ENCODE measurements at places on chromosomes 1 and 21.
A peak's percentile ranks its signal among the peaks of the same experiment; 100 is the strongest.

GRCh38 chr1:24960071-24960801 lies 30.2 kb upstream of the RUNX3 start:
- DNase-seq = no peak

- DNase-seq = no peak
Measured at GRCh38 chr1:248802454-248802853, 23.3 kb downstream of the SH3BP5L start.

GRCh38 chr1:97461782-97462181 lies 459.1 kb downstream of the DPYD start:
- no peak for DNase-seq

DNA sequence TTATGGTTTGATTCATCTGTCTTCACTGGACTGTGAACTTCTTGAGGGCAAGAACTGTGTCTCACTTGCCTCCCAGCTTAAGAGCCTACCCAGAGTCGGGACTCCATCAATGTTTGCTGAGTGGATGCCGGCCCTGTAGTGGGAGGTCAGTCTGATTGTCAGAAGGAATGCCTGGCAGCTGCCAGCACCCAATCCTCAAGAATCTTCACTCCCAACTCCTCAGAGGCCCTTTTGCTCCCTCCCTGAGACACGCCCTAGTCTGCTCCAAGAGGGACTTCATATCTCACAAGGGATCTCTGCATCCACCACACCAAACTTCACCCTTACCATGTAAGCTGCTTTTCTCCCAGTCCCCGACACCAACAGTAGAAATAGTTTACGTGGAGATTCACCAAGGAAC lies 15.2 kb upstream of the KDM4A start:
- DNase-seq = no peak

DNA sequence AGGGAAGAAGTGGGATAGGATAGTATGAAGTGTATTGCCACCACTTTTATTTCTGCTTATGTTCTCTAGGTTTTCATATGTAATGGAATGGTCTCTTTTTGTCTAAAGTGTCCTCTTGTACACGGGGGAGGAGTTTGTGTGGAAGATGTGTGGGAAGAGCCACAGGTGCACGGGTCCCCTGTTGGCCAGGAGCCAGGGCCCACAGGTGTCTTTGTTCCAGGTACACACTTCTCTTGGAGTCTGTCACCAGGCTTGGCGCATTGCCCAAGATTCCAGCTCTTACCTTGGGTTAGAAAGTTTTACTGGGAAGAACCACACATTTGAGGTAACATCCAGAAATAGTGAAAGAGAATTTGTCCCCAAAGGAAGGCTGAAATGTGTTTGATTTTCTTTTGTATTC lies 10.5 kb downstream of the TENT5C start:
- no peak for DNase-seq

DNA sequence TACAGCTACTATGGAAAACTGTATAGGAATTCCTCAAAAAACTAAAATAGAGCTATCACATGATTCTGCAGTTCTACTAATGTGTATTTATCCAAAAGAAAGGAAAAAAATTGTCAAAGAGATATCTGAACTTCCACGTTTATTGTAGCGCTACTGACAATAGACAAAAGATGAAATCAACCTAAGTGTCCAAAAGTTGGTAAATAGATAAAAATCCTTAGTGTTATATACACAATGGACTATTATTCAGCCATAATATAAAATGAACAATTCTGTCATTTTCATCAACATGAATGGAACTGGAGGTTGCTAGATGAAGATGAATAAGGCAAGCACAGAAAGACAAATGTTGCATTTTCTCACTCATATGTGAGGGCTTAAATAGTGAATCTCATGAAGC lies 1492.1 kb downstream of the MRPL39 start:
- DNase-seq = no peak

- no peak for DNase-seq
Measured at GRCh38 chr1:198865319-198865718, 226.5 kb downstream of the PTPRC start.

GRCh38 chr1:59738152-59738551 lies 76.6 kb upstream of the HOOK1 start:
- peak; percentile 33 for DNase-seq

DNA sequence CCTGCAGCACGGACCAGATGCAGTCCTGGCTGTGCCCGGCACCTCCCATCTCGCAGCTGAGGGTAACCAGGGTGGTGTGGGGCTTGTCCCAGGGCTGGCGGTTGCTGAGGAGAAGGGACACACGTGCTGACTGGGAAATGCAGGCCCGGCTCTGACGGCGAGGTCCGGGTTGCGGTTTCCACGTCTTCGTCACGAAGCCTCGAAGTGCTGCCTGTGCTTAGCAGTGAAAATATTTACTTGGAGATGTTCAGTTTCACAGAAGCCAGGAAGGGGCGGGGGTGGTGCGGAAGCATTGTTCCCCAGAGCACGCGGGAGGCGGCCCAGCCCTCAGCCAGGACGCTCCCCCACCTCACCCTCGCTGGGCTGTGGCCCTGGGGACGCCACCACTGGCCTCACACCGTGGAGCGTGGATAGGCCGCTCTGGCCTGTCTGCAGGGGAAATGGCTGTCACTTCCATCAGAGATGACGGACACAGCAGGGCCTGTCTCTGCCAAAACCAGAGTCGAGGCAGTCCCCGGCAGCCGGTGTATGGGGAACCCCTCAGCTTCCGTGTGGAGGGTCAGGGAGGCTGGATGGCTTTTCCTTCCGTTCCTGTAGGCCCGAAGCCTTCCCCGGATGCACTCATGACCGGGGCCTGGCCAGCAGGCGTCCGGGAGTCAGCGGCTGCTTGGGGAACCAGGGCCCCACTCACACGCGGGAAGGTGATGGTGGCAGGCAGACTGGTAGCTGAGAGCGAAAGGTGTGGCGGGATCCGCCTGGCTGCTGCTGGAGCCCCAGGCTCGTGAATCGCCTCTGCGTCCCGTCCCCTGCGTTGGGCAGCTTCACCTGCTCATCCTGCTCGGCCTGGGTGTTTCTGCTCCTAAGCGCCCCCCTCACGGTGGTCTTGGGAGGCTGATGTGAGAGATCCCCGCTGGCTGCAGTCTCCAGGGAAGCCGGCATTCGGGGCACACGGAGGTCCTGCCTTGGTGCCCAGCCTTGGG lies 14.7 kb upstream of the POFUT2 start:
- DNase-seq = no peak

DNA sequence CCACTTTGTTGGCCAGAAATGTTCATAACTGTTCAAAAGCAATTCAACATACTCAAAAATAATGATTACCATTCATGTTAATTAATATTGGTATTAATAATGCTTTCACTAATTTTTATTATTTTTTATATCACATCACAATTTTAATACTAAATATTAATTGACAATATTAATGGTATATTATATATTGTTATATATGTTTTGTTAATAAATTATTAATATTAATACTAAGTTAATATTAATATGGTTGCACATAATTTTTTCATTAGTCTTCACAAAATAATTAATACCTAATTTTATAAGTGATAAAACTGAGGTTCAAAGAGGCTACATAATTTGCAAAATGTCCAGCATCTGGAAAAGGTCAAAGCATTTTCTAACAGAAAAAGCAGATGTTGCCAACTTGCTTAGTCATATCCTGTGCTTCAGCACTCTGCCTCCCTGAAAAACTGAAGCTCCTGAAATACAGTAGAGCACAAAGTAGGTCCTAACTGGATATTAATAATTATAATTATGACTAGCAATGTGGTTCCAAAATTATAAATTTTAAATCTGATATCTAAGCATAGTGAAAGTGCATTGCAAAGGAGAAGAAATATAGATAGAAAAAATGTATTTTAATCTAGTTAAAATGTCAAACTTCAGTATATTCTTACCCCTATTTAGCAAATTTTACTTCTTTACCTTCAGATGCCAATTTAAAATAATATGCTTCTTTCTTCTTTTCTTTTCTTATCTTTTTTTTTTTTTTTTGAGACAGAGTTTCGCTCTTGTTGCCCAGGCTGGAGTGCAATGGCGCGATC lies 123.2 kb upstream of the TNFSF4 start:
- peak; percentile 14 for DNase-seq

DNA sequence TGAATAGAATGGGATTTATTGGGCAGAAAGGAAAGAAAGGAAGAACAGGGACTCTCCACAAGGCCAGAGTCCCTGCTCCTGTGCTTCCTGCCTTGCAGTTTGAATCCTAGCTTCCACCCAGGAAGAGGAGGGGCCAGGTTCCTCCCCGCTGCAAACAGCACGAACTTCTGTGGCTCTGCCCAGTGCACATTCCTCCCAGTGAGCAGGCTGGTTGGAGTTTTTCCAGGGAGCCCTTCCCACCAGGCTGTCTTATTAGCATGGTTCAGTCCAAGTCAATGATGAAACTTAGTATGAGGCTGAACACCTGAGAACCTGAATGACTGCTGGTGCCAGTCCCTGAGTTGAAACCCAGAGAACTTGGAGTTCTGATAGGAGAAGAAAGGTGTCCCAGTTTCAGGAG lies 247.2 kb downstream of the DUSP10 start:
- no peak for DNase-seq

DNA sequence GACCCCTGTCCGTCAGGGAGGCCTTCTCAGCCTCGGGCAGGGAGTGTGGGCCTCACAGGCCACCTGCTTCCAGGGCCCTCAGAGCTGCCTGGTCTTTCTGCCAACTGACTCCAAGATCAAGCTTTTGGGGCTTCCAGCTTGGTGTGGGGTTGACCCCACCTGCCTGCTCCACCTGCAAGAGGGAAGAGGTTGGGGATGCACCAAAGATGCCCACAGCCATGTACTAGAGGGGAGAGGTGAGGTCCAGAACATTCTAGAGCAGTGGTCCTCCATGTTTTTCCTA lies 266.7 kb upstream of the VAMP3 start:
- no peak for DNase-seq

DNA sequence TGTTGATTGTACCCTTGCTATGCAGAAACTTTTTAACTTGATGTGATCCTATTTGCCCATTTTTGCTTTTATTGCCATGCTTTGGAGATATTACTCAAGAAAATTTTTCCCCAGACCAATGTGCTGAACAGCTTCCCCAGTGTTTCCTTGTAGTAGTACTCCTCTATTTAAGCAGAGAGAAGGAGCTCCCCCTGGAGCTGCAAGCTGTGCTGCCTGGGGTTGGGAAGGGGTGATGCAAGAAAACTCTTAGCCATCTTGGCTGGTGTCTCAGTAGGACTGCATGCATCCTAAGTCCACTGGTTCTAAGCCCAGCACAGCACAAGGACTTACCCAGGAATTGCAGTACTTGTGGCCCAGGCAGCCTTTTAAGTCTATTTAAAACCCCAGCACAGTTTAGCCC lies 121.6 kb downstream of the NTMT2 start:
- DNase-seq = no peak

DNA sequence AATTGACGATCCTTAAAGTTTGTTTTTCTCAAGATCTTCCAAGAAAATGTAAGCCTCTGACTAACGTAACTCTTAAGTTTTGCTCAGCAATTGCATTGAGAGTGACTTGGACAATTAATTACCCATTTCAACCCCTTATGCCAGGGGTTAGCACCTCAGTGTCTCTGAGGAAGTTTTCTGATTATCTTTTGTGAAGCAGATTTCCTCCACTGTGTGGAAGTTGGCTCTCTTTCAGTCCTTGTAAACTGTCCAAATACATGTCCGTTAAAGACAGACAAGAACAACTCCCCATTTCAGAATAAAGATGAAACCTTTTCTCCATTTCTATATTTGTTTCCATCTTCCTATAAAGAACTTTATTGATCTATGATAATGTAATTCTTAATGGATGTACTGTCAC lies 296.4 kb upstream of the FMN2 start:
- no peak for DNase-seq

DNA sequence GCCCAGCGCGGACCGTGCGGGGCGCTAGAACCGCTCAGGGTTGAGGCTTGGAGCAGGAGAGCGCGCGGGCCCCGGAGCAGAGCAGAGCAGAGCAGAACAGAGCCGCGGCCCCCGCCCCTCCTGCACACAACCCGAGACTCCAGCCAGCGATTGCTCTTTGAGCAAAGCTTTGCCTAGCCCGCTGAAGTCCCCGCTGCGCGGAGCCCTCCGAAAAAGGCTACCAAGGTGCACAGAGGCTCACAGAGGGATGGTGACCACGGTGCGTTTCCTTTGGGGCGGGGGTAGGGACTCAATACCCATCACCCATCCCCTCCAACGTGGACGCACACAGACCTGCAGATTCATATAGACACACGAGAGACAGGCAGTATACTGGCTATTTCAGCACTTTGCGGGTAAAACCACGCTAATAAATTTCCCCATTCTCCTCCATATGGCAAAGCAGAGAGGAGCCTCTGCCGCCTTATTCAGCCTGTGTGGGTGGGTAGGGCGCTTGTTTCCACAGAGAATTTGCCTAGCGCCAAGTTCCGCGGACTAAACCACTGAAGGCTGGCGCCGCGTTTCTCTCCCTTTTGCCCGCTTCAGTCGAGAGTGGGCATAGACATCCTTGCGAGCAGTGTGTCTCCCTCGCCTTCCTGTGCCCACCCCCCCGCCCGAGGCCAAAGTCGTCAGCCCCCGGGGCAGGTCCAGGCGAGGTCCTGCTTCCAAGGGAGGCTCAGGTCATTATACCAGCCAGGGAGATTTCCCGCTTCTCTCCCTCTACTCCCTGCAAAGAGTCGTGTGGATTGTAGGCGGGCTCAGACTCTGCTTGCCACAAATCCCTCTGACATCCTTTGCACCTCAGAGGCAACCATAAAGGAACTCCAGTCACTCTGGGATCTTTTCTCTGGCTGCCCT lies 8.5 kb downstream of the HLX start:
- DNase-seq = no peak

GRCh38 chr1:224534731-224535130 lies 81.4 kb upstream of the CNIH3 start:
- no peak for DNase-seq

- DNase-seq = no peak
Measured at GRCh38 chr1:23701996-23702395, 10.4 kb downstream of the RPL11 start.

DNA sequence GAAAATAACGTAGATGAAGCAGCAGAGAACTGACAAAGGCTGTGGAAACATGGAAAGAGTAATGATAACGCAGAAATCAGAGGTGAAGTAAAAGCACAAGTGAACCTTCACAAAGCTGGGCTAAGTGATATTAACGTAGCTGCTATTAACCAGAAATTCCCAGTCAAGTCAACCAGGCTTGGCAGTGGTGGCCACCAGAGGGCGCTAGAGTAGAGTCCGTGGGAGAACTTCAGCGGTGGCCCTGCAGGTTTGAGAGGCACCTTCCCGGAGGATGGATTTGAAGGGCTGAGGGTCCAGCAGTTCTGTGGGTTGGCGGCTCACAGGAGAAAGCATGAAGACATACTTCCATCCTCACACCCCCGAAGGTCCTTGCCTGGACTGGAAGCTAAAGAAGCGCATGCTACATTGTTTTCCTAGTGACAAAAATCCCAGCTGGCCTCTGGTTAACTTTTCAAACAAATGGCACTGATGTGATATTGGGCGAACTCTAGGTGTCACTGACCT lies 81.7 kb upstream of the ZNF648 start:
- peak; percentile 69 for DNase-seq

Measured in hepatic stellate cell (primary cell).